ENCODE measurements at places on chromosomes 11 and 22.

DNA sequence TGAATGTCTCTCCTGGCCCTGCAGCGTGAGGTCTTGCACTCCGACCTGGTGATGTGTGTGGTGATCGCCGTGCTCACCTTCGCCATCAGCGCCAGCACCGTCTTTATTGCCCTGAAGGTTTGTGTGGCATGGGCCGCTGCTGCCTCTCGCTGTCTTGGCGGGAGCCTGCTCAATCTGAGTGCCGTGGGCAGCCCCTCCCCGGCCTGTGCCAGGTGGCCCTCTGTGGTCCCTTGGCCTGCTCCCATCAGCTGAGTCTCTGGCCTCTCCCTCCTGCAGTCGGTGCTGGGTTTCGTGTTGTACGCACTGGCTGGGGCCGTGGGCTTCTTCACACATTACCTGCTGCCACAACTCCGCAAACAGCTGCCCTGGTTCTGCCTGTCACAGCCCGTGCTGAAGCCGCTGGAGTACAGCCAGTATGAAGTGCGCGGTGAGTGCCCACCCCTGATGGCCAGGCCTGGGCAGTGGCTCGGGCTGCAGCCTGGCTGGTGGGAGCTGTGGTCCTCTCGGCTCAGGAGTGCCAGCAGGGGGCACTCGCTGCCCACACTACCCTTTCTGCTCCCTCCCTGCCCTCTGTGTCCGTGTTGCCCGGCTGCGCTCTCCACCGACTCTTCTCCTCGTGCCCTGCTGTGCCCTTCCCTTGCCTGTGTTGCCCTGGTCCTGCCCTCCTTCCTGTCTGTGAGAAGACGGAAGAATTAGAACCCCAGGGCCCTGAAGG is 10.2 kb downstream of the PCNX3 start:
- DNase-seq = peak; percentile 76

GRCh38 chr11:132595711-132596134 is 936.6 kb downstream of the OPCML start:
- DNase-seq = no peak

DNA sequence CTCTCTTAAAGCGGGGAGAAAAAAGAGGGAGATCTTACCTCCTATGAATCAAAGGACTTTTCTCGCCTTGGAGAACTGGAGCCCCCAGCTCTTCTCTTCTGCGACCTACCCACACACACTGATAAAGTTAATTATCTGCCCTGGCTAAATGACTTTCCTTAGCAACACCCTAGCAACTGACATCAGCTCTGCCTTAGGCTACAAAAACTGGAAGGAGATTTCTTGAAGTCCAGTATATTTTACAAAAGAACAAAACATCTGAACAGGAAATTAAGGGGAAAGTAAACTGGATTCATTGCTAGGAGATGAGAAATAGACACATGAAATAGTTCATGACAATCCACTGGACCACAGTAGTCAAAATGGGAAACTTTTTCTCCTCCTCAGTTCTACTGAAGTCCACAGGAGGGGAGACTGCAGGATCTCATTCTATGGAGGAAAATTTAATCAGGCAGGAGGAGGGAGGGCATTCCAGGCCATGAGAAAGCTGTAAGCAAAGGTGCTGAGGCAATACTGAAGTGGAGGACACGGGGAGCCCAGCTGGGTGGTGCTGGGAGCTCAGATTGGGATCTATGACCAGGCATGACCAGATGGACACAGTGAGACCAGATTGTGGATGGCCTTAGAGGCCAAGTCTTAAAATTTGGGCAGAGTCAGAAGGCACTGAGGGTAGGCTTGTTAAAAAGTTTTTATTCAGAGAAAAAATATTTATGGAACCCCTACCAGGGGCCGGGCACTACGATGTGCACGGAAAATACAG is 3.7 kb upstream of the SPON1 start:
- no peak for DNase-seq

- no peak for DNase-seq
These were observed 3.2 kb downstream of the DGAT2 start for GRCh38 chr11:75771646-75772410.

DNA sequence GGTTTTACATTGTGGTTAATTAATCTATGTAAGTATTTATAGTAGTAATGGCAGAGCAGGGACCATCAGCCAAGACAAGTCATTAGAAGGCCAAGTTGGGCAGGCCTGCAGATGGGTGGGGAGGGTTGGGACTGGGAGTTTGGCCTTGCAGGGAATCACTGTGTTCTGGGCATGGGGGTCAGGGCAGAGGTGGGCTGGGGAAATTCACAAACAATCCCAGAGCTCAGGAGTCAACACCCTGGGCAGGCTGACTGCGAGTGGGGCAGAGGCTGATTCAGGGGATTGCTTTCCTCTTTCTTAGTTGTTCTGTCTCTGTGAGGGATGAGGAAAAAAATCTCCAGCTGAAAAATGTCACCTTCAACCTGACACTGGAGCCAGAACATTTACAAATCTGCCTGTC is 322.5 kb downstream of the NTM start:
- DNase-seq = no peak

DNA sequence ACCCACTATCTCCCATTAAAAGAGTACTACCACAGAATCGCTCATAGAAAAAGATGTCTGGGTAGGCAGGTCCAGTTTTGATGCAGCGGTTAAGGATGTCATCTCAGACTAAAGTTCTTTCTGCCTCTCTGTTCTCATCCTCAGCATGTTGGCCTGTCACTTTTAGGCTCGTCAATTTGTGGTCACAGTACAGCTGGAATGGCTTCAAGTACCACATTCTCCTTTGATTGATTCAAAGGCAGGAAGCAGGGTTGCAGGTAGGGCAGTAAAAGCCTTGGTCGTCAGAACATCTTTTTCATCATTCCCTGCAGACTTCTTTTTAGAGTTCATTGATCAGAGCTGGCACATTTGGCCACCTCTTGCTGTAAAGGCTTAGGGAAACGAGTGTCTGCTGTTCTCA is 28.7 kb downstream of the SDHD start:
- DNase-seq = no peak
